ENCODE measurements at places on chromosomes 13 and 19. TPM values are rescaled to one million over a fixed set of nuclear protein-coding genes. Genes with fewer than 3 reads are reported as not detected.

GRCh38 chr13:39632994-39633393, 22.5 kb upstream of the COG6 start:
- no peak for DNase-seq

DNA sequence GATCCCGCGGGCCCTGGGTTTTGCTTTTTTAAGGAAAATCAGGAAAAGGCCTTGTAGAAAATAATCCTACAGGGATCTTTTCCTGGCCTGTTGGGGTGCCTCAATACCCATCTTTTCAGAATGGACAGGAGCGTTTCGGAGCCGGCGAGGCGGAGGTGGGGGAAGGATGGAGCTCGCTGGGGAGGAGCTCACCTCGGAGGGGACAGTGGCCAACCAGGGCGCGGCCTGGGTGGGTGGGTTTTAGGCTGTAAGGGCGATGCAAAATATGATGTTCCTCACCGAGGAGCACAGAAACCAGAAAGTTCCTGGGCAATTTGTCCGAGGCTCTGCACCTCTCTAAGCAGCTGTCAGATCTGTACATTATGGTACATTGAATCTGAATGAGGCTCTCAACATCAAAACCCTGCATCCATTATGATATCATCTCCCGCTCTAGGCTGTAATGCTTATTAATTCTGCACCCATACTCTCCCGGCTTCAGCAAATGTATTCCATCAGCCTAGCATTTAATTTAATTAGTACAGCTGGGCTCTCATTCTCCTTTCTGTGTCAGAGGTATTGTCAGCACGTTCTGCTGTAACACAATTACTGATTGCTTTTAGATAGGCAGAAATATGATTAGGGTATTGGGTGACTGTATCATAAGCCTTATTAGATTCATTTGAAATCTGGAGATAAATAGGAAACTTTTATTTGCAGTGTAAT, 90.3 kb upstream of the SOX1 start:
- DNase-seq, result no peak

DNA sequence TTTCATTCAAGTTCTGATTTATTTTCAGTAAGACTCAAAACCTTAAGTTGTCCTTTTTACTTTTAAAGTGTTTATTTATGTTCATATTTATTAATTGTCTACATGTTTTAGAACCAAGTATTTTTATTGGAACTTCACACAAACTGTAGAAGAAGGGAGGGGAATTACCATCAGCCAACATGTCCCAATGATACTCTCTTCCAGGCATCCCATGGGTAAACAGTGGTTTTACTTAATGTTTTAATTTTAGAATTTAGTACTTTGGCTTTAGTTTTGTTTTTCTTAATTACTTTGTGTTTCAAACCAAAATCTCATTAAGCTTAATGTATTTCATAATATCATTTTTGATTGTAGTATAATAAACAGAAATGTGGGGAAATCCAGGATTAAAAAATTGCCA, 5.2 kb downstream of the TNFSF13B start:
- DNase-seq, result no peak

DNA sequence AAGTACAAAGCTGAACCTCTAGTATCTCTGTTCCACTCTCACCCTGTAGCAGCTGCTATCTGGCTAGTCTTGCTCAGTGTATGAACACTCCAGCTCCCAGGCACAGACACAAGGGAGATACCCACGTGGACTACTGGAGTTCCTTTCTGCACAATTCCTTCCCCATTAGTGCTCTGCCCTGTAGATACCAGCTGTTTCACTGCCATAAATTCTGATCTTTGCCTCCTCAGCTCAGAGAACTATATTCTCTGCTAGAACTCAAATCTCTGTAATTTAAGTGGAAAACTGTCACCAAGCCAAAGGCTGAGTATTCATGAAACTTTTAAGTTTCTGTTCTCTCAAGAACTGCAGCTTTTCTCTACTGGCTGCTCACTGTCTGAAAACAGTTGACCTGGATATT, 273.7 kb downstream of the DIAPH3 start:
- DNase-seq, result peak; percentile 35

- DNase-seq, result no peak
These were observed 3.7 kb upstream of the RAP2A start for GRCh38 chr13:97430296-97430695.

DNA sequence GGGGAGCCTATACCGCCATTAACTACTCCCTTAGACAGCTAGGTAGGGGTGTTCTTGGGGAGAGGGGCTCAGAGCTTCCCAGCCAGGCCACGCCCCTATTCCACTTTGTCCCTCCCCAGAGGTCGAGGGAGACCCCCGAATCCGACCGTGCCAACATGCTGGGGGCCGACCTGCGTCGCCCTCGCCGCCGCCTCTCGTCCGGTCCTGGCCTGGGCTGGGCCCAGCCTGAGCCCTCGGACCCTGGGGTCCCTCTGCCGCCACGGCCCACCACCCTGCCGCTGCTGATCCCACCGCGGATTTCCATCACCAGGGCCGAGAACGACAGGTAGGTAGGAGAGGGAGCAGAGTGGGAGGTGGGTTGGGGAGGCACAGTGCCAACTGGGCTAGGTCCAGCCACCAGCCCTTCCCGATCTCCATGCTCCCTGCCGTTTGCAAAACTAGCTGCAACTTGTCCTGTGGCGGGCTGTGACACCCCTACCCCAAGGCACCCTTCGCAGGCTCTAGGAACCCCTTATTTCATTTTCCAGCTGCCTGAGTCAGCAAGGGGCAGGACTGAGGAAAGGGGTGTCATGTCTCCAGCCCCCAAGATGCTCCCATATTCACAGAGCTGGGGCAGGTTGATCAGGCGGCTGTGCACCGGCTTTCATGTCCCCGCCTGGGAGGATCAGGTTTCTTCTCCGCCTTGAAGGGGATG, 2.6 kb upstream of the PDE4A start:
- no peak for DNase-seq

DNA sequence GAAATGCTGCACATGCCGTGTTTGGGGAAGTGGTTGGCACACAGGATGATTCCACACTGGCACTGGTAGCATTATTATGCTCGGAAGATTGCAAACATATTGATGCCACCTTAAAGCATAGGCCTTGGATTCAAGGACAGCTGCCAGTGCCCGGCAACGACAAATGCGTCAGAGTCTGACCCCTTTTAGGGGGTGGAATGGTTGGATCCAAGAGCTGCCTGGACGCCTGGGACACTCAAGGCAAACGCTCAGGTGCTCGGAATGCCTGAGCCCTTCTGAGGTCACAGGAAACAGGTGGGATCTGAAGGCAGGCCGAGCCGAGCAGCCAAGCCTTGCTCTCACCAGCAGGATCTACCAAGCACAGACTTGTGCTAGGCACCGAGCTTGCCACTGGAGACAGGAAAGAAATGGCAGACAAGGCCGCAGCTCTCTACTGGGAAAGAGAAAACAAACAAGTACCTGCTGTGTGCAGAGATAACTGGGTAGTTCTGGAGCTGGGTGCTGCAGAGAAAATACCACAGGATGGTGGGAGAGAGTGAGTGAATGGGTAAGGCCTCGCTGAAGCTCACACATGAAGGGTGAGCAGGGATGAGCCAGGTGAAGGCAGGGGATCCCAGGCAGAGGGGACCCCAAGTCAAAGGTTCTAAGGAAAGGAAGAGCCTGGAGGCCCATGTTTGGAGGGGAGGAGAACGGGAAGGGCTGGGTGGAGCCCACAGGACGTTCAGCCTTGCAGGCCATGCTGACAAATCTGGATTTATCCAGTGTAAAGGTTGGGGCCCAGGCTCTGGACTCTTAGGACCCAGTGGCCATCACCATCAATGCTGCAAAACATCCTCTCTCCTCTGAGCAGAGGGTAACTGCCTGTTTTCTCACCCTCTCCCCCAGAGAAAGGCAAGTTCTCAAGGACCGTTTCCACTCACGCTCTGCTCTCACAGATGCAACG, 9.2 kb downstream of the RANBP3 start:
- no peak for DNase-seq

DNA sequence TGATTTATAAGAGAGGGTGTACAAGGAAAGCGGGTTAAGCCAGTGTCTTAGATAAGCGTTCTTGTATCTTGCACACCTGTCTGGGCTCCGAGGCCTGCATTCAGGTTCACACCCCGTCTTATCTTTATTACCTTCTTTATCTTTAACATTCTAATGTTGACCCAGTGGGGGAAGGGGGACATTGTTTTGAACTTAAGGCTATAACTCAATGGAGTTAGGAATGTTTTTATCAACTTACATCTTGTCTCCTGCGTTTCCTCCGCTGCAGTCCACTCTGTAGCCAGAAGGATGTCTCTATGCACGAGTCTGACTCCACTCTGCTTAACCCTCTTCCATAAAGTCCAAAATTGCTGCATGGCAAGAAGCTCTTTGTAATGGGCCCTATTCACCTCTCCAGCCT, 71.2 kb downstream of the FGF9 start:
- DNase-seq, result no peak

DNA sequence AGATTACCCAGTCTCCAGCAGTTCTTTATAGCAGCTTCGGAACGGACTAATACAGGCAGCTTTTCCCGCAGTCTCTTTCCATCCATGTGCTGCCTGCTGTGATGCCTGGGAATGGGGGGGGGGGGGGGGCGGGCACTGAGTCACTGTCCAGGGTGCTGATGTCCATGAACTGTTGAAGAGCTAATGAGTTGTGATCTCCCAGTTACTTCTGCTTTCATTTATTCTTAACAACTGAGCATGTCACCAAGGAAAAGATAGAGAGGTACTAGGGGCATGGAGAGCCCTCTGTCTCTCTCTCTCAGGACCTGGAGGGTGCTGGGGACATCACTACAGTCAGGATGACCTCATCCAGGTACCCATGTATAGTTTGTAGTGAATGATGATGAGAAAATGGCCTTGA, 20.3 kb upstream of the CEACAM1 start:
- DNase-seq, result no peak

- no peak for DNase-seq
These were observed 18.5 kb downstream of the RFX2 start for GRCh38 chr19:6091771-6092291.

- DNase-seq, result no peak
These were observed 292.3 kb upstream of the SPRY2 start for GRCh38 chr13:80633251-80633650.

Gene SEMA6B
- 44.3 TPM for polyA plus RNA-seq

Gene SLC10A2
- polyA plus RNA-seq, result not detected

Gene SYNGR4
- not detected for polyA plus RNA-seq

Data from forelimb muscle (tissue), 1 donor.